Activated naive CD4-positive, alpha-beta T cell treated with anti-CD3 and anti-CD28 coated beads, Interleukin-2, amount 10 ng/mL, durations not matched to agents 7 days and 5 days (primary cell): ENCODE measurements at places on chromosomes 1 and 21.

GRCh38 chr21:44487831-44488230 lies 32.5 kb downstream of the LRRC3 start:
- peak; percentile 75 for DNase-seq

DNA sequence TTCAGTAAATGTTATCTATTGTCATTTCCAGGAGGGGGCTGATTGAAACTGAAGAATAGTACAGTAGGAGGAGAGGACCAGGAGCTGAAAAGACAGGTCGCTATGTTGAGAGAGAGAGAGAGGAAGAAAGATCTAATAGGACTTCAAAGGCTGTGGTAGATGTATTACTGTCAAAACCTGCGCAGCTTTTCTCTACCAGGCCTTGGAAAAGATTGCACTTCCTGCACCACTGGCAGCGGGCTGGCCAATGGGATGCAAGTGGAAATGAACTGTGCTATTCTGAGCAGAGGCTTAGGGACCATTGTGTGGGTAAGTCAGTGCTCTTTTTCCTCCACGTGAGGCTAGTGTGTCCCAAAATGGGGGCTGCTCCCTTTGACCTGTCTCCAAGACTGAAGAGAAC lies 47.1 kb downstream of the MDM4 start:
- peak; percentile 43 for DNase-seq

DNA sequence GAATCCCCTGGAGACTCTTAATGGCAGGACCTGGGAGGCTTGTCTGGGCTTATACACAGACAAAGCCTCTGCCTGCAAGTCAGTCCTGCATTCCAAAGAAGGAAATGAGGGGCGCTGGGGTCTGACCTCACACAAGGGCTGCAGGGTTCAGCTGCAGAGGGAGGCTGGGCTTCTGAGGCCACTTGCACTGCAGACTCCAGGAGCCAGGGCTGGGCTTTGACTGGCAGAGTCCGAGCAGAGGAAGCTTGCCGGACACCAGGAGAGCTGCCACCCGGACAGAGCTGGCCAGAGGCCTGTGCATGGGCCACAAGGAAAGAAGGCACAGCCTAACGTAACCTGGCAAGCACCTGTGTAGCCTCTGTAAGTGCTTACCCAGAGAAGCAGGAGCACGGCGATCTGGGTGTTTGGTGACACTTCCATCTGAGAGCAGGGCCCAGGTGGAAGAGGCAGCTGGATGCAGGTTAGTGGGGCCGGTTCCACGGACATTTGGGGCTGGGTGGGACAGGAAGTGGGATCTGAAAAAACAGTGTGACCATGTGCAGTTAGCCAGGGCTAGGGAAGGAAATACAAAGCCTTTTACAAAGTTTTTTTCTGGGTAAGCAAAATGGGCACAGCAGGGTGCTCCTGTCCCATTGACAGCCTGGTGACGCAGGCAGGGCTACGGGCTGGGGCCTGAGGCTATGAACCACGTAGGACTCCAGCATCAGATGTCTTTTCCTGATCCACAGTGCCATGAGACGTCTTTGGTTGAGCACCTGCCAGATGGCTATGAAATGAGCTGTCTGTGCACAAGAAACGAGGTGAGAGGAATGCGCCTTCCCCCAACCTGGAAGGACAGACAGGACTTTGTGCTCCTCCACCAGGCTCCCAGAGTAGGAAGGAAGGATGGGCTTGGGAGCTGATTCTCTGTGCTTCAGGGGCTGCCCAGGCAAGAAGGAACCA lies 37.3 kb upstream of the LBR start:
- no peak for DNase-seq

- DNase-seq: peak; percentile 35
These were observed 33.5 kb upstream of the LAPTM5 start for GRCh38 chr1:30790850-30791778.

- DNase-seq: no peak
These were observed 76.7 kb downstream of the OSBPL9 start for GRCh38 chr1:51693419-51694155.

GRCh38 chr1:228669242-228669585 lies 66.1 kb upstream of the RHOU start:
- no peak for DNase-seq

DNA sequence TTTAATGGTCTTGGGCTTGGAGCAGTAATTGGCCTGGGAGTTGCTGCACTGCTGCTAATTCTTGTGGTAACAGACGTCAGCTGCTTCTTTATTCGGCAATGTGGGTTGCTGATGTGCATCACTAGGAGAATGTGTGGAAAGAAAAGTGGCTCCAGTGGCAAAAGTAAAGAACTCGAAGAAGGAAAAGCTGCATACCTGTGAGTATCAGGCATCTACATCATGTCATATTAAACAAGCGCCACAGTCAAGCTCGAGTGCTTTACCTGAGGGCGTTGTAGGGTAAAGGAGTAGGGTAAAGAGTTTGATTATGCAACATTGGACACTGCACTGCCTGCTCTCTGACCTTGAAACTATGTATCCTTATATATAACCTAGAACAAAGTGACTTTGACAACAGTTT lies 510.6 kb downstream of the NCAM2 start:
- DNase-seq: peak; percentile 9

GRCh38 chr1:160209321-160210046 lies 4.3 kb downstream of the PEA15 start:
- DNase-seq: no peak

DNA sequence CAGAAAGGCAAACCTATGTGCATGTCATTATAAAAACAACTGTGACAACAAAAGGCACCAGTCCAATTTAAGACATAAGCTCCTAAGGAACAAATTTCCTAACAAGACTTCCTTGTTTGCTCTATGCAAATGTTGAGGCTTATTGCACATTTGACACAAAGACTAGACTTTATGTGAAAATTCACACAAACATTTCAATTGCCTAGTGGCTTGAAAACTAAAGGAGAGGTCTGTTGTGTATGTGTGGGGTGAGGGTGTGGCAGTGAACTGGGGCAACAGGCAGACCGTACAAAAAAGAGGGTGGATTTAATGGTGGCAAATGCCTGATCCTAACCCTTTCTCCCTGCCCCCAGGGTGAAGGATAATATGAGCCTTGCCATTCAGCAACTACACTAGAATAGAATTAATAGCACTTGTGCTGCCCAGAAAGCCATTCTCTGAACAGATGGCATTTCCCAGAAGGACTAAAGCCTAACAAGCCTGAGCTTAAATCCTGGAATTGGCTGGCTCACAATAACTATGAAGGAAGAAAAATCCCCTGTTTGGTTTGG lies 73.9 kb downstream of the GLUL start:
- no peak for DNase-seq

- no peak for DNase-seq
These were observed 66.7 kb downstream of the KCNJ6 start for GRCh38 chr21:37849506-37850102.

GRCh38 chr1:199660071-199660470 lies 367.4 kb upstream of the NR5A2 start:
- DNase-seq: no peak

GRCh38 chr1:195697130-195697529 lies 911.1 kb downstream of the KCNT2 start:
- no peak for DNase-seq

DNA sequence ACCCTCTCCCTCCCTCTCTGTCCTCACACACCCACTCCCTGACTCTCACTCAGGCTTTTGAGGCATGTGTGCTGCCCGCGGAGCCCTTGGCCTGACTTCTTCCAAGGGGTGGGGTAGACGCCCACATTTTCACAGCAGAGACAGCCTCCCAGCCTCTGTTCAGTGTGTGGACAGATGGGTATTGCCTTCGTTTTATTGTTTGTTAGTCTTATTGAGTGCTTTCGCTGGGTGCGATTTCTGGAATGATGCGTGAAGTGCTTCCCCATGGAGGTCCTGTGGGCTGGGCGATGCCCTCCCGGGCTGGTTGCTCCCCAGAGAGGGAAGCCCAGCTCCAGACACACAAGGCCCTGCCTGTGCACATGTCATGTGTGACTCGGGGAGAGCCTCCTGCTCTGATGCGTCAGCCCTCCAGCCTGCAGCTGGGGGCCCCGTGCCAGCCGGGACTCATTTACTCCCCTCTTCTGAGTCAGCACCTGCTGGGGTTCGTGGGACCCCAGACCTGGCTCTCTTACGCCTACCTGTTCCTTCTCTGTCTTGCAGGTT lies 14.7 kb downstream of the PDXK start:
- DNase-seq: no peak

- no peak for DNase-seq
These were observed 52.4 kb downstream of the XCL1 start for GRCh38 chr1:168628807-168629206.

DNA sequence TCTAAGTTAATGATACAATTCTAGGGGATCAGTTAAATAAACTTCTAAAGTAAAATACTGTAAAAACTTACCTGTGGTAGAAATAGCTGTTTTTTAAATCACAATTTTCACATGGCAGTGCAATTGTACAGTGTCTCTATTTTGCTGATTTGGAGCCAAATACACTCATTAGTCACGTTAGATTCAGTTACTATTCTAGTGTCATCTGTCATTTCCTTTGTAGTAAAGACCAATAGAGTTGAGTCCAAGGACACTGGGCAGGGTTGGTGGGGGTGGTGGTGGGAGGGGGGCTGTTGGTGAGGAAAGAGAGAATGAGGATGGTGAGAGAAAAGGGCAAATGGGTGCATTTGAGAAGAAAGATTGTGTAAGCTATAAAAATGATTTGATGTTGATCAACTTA lies 33.6 kb downstream of the CD55 start:
- no peak for DNase-seq

DNA sequence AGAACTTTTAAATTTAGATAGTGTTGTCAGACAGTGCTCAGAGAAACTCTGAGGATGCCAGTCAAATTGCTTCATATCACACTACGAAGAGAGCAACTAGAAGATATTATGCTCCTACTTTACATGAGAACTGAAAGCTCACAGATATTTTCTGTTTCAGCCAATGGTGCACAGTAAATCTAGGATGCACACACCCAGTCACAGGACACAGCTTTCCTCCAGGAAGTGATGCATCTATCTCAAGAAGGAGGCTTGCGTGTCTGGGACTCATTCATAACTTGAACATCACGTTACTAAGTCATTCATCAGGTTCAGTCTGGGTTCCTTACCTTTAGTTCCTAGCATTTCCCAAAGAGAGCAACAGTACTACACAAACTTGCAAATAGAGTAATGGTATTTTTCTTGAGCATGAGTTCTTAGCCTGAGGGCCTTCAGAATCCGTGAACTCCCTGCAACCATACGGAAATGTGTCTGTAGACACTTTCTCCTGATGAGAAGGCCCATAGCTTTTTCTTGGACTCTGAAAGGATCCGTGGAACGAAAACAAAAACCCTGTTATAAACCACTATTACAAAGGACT lies 12.2 kb downstream of the ZNF697 start:
- DNase-seq: no peak

- DNase-seq: no peak
These were observed 35.0 kb upstream of the ARHGAP29 start for GRCh38 chr1:94272388-94272787.

- DNase-seq: no peak
These were observed 55.0 kb downstream of the NTMT2 start for GRCh38 chr1:170200621-170201397.

DNA sequence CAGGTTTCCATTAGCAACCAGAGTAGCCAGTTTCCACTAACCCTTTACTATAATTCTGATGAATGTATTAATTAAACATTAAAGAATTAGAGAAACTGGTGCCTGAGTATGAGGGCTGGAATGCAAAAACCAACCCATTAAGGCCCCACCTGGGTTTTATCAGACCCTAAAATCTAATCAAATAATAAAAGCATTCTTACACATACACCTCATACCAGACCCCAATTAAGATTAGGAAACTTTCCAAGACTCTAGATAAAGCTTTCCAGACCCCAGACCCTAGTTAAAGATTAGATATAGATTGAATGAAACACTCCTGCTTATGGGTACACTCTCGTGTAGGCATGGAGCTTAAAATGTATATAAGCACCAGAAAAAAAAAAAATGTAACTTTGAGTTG lies 581.3 kb upstream of the BEND5 start:
- DNase-seq: no peak

DNA sequence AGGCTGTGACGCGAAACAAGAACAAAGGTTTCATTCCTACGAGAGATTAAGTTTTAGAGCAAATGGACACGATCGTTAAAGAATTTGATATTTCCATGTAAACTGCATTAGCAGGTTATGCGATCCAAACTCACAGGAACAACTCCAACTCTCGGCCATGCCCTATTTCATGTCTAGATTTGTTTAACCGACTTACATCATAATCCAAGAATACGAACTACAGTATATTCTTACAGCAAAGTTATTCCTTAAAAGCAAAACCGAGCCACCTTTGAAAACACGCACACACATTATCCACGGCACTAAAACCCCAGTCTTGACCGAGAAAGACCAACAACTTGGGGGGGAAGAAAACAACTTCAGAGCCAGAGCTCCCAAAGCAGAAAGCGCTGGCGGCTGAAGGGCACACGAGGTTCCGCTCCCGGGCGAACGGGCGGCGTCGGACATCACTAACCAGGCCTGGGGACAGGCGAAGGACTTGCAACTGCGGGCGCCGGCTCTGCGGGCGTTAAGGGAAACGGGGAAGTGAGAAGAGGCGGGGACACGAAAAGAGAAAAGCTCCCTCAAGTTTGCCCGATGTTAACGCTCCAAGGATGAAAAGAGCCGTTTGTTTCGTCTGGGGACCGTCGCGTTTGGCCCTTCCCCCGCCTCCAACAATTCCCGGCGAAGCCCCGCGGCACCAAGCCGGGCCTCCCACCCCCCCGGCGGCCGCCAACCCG lies 690 bp downstream of the B3GALNT2 start:
- no peak for DNase-seq

- peak; percentile 35 for DNase-seq
These were observed 31.0 kb upstream of the IL19 start for GRCh38 chr1:206739411-206740076.

DNA sequence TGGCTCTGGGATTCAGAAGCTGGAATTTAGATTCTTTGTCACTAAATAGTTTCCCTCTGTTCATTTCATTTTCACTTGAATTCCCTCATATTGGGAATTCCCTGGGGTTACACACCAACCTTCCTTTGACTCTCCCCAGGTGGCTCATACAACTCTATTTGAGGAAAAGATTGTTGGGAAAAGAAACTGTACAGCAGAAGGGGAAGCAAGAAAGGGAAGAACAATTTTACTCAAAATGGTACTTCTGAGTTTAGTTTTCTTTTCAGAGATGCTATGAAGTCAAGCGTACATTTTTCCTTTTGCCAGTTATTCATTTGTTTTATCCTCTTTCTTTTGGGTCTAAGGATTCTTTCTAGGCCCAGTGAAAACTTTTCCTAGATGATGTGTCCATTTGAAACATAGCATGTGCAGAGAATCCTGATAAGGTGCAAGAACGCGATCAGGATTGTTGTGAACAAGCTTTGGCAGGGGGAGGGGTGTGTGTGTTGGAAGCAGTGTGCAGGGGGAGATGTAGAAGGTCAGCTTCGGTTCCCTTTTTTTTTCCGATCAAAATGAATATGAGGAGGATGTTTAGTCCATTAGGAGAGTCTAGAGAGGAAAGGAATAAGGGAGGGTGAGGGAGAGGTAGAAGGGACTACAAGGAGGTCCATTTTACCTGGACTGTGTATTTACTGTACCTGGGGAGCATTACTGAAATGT lies 26.8 kb upstream of the CD1D start:
- DNase-seq: no peak
